Stimulated activated CD4-positive, alpha-beta T cell treated with anti-CD3 and anti-CD28 coated beads, Interleukin-2, amount 100 ng/mL, for 4 hours (primary cell): ENCODE measurements at places on chromosomes 13 and 19.

GRCh38 chr19:18699403-18700054 lies 16.0 kb downstream of the CRTC1 start:
- DNase-seq, result no peak

DNA sequence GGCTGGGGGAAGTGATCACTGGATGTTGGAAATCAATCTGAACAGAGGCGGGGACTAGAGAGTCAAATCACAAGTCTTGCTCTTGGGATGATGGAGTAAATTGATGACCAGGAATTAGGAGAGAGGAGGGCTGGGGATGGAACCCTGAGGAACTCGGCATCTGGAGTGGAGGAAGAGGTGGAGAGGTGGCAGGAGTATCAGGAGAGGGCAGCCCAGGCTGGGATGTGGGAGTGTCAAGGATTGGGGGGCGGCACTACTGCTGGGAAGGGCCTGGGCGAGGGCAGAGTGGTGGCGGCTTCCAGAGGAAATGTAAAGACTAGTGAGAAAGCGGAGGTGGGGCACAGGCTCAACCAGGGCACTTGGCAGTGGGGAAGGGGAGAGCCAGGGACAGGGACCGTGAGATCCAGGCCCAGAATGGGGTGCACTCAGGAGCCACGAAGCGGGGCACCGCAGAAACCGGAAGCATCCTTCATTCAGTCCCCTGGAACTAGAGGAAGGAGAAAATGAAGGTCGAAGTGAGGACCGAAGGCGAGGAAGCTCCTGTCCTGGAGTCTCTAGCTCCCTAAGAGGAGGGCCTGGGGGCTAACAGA lies 81.2 kb upstream of the GPR183 start:
- DNase-seq, result no peak

DNA sequence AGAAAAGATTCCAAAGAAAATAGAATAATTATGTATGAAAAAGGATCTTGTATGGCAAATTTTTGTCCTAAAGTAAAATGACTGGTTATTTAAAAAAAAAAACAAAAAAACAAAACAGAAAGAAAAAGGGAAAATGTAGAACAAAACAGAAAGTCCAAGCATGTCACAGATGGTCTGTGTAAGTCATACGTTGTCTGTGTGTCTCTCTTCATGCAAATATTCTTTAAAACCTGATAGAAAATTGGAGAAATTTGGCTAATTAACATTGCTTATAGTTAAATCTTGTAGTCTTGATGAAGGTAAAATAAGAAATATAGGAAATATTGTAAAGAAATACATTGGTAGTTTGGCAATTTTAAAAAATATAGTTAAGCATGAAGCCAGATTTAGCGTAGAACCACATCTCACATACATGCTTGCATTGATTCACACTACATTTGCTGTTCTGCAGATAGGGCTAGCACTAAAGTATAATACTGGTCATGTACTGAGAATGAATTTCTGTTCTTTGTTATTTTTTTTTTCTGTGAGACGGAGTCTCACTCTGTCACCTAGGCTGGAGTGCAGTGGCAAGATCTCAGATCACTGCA lies 58.4 kb downstream of the SPRYD7 start:
- no peak for DNase-seq

GRCh38 chr13:25677956-25678355 lies 306.2 kb downstream of the ATP8A2 start:
- DNase-seq, result no peak

GRCh38 chr19:39916851-39917396 lies 17.5 kb downstream of the FCGBP start:
- DNase-seq, result no peak

- no peak for DNase-seq
Measured at GRCh38 chr13:95296326-95296925, 4.8 kb downstream of the ABCC4 start.

- DNase-seq, result no peak
Measured at GRCh38 chr19:19563348-19563848, 25.3 kb downstream of the CILP2 start.

GRCh38 chr19:15318241-15318691 lies 14.1 kb downstream of the BRD4 start:
- DNase-seq, result no peak

DNA sequence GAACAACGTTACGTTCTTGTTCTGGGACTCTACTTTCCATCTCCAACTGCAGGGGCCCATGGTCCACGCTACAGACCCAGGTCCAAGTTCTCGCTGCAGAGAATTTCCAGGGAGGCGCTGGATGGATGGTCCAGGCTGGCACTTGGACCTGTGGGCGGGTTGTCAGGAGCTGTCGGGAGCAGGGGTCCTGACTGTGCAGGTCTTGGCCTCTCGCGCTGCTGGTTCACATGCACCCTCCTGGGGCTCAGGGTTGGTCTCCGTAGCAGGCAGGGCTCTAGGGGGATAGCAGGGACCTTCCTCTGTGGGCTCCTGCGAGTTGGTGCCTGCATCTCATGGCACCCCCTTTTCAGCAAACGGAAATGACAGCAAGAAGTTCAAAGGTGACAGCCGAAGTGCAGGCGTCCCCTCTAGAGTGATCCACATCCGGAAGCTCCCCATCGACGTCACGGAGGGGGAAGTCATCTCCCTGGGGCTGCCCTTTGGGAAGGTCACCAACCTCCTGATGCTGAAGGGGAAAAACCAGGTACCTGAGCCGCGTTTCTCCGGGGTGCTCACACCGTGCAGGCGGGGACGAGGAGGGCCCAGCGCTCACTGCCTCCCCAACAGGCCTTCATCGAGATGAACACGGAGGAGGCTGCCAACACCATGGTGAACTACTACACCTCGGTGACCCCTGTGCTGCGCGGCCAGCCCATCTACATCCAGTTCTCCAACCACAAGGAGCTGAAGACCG lies 6.6 kb downstream of the PTBP1 start:
- DNase-seq, result no peak

GRCh38 chr19:23409392-23410048 lies 14.2 kb upstream of the ZNF91 start:
- DNase-seq, result no peak

DNA sequence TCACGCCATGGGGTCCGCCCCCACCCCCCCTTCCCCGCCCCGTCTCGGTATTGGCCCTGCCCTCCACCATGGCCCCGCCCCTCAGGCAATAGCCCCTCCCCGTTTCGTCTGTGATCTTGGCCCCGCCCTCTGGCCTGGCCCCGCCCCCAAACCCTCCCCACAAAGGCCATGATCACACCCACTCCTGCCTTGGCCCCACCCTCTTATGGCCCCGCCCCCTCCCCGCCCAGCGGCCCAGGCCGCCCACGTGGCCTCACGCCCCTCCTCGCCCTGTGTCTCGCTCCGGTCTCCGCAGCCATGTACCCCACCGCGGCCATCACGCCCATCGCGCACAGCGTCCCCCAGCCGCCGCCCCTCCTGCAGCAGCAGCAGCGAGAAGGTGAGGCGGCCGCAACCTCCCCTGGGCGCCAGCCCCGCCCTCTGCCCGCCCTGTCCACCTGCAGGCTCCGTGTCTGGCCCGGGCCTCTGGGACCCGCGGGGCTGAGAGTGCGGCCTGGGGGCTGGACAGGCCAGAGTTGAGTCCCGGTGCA lies 61.3 kb downstream of the CELF5 start:
- DNase-seq, result no peak

- no peak for DNase-seq
Measured at GRCh38 chr13:26310470-26310869, 56.5 kb downstream of the CDK8 start.

DNA sequence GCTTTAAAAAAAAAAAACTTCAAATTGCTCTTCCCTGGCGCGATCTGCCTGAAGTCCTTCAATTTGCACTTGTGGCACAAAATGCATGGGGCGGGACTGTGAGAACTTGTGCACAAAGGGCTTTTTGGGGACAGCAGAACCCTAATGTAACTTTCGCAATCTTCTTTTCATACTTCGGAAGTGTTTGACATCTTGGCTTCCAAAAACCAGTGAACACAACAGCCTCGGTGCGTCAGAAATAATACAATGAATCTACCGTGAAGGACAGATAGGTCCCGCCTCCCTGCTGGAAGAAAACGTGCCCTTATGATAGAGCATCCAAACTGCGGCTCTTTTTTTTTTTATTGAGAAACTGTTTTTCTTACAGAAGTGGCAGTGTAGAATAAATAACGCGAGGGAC lies 36.6 kb downstream of the KLF2 start:
- DNase-seq, result no peak

DNA sequence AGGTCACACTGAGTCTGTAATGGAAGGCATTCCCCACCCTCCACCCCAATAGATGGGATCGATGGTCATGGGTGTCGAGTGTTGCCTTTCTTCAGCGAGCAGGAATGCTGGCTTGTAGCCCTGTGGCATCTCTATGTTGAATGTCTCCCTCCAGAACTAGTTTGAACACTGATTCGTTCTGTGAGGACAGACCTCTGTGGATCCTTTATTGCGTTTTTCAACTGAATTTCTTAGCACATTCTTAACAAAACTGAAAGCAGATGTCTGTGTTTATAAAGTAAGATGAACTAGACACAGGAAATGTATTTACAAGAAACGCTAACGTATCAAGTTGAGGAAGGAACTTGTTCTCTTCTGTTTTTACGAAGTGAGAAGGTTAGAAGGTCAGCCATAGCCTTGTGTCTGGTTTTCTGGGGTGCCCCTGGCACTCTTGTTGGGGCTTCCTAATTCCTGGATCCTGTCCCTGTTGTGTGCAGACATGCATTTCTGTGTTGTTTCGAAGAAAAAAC lies 36.8 kb upstream of the TM9SF2 start:
- DNase-seq, result no peak

DNA sequence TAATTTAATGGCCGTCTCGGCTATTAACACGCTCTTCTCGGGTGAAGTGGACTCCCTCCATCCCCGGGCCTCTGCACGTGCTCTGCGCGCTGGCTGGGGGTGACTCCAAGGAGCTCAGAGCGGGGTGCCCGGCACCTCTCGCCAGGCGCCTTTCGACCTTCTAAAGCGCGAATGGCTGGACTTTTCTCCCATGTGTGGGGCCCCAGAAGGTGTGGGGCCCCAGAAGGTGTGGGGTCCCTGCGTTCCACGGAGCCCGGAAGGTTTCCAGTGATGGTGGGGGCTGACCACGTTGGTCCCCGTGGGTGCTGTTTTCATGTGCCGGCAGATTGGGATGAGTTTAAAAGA lies 3.3 kb upstream of the ALOX5AP start:
- no peak for DNase-seq

DNA sequence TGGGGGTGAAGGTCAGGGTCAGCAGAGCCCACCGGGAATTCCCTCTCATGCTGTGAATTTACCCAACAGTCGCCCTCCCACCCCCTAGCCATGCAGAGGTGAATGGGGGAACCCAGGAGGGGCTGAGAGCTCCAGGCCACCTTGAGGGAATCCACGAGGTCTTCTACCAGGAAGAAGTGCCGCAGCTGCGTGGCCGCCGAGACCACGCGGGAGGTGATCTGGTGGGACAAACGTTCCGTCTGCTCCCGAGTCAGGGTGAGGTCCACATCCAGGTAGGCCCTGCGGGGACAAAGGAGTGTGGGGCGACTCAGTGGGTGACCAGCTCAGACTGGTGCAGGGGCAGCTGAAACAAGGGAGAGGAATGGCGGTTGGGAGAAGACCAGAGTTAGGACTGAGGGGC lies 8.1 kb downstream of the RTN2 start:
- no peak for DNase-seq

- DNase-seq, result no peak
Measured at GRCh38 chr19:47226426-47227351, 4.3 kb downstream of the BBC3 start.

- no peak for DNase-seq
Measured at GRCh38 chr19:50324331-50324730, 4.8 kb downstream of the KCNC3 start.

- no peak for DNase-seq
Measured at GRCh38 chr19:43290568-43291359, 21.4 kb upstream of the PSG9 start.

- no peak for DNase-seq
Measured at GRCh38 chr13:28531077-28531844, 36.3 kb upstream of the FLT1 start.

DNA sequence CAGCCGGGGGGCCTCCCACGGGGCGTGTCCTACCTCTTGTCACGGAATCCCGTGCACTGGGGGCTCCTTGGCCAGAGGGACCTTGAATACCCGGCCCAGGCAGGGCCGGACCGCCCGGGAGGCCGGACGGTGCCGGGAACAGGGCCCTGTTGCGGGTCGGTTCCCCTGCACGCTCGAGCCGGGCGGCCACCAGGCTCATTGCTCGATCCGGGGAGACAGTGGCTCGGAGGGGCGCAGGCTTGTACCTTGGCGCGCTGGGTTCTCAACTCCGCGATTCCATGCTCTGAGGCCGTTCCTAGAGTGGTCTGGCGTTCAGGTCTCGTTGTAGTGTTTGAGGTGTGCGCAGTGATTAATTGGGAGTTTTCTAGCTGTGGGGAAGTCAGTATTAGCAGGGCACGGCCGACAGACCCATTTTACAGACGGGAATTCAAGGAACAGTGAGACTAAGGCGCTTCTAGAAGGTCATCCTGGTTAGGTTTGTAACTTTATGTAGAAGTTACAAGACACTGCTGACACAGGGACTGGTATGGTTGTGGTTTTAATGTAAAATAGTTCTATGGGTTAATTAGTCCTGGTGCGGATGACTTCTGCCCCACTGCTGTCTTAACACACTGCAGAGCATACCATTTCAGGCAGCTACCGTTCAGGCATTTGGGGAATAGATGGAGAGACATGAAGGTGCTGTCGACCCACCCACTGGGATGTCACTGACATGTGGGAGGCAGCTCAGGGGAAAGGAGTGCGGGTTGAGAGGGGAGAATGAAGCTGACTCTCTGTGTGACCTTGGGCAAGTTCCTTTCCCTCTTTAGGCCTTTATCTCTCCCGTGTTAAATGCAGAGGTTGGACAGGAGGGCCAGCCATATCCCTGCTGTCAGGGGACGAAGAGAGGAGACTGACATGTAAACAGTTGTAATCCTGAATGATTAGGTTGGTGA lies 592 bp downstream of the CLPTM1 start:
- no peak for DNase-seq

DNA sequence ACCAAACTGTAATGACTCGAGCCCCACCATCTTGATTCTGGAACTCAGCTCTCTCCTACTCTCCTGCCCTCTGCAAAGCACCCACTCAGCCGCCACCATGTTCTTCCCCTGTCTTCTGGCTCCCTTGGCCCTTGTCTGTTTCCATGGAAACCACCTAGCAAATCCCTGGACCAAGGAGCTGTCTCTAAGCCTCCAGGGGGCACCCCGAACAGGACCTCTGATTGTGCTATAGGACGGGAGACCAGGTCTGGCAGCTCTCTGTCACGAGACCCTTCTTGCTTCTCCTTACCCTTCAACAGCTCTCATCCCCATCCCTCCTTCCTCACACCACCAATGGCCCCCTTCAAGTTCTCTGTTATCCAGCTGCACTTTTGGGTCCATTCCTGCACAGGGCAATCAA lies 277.7 kb upstream of the ZNF507 start:
- DNase-seq, result no peak
